Left forelimb (tissue), 1 donor: ENCODE measurements at places on chromosomes 7 and 10.

DNA sequence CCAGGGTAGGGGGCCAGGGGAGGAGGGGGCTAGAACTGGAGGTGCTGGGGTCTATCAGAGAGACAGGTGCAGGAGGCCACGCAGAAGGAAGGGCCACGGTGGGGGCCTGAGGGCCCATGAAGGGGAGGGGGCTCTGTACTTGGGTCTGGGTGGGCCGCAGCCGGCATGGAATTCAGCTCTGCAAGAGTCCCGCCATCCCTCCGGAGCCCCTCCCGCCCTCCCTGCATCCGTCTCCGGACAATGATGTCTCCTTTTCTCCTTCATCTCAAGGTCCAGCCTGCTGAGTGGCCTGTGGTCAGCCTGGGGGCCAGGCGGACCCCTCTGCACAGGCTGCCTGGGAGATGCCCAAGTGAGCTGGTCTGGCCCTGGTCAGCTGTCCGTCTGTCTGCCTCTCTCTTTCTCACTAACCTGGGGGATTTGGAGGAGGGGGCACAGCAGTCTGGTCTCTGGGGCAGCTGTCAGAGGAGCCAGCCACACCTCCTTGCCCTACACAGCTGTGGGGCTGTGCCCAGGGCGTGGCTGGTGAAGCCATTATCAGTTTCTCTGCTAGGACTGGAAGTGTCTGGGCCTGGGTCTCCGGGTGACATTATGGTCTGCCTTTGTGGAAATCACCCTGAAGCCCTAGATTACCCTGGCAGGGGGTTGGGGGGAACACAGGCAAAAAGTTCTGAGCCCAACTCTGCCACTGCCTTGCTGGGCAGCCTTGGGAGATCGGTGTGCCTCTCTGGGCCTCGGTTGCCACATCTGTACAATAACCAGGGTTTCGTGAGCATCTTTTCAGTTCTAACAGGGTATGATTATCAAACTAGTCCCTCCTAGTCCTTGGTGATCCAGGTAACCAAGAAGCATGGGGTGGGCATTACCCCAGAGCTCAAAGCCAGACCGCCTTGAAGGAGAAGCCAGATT lies 19.0 kb upstream of the HSPB1 start:
- no peak for DNase-seq

DNA sequence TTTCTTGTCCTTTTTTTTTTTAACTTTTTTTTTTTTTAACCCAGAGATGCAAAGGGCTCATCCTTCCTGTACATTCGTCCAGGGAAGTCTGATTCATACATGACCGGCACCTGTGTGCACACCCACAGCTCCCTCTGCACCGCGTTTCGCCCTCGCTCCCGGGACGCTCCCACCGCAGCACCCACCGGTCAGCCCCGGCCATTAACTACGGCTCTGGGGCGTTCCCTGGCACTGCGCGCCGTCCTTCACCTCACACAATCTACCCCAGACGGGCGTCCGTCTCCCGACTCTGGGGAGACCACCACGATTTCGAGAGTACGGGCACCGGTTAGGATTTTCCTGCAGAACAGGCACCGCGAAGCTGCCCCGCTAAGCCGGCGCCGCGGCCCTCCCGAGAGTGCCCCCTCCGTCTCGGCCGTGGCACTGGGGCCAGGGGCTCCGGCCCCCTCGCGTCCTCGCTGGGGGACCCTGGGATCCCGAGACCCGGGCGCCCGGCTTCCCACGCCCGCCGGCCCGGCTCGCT lies 452 bp downstream of the ATE1 start:
- peak; percentile 75 for DNase-seq

GRCh38 chr7:113636727-113637421 lies 281.9 kb downstream of the PPP1R3A start:
- no peak for DNase-seq

DNA sequence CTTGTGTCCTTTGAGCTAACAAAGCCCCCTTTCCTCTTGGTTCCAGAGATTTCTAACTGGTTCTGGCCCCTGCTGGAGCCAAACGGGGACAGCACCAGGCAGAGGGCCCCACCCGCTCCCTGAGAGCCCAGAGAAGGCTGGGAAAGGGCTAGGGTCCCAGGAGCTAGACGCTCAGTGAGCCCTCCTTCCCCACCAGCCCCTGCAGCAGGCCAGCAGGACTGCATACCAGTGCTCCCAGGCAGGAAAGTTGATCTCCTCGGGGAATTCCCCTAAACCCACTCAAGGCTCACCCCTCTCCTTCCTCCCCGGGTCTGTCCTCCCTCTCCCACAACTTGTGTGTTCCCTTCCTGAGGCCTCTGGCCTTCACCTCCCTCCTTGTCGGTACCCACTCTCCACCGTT lies 47.7 kb downstream of the PAX2 start:
- no peak for DNase-seq

DNA sequence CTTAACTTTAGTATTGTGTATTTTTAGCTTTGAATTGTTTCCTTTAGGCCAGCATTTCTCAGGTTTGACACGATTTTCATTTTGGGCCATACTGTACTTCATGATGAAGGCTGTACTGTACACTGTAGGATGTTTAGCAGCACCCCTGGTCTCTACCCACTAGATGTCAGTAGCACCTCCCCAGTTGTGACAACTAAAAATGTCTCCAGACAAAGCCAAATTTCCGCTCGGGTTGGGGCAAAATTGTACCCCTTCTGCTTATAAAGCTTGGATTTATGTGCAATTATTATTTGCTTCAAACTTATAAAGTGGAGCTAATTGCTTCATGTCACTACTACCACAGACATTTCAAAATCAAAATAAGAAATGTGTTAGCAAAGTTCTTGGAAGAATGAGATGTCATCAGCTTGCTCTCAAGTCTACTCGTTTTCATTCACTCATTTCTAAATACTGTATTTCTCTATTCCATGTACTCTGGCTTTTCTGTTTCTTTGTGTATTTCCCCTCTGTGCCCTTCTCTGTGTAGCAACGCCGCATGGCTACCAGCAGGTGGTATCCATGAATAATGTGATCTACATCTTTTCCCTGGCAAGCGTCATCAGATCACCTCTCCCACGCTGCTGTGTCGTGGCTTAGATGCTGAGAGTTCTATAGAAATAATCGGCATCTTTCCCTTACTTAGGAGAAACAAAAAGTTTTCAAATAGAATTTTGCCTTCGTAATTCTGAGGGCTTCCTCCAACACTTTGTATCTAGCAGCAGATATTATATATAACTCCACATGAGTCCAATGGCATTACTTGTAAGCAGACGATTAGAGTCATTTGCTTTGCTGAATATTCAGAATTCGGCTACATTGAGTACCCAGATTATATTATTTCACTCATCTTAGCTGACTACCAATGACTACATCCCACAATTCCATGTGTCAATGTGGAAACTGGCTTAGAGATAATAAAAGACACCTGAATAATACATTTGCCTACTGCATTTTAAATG lies 47.8 kb upstream of the CALCR start:
- DNase-seq = no peak

DNA sequence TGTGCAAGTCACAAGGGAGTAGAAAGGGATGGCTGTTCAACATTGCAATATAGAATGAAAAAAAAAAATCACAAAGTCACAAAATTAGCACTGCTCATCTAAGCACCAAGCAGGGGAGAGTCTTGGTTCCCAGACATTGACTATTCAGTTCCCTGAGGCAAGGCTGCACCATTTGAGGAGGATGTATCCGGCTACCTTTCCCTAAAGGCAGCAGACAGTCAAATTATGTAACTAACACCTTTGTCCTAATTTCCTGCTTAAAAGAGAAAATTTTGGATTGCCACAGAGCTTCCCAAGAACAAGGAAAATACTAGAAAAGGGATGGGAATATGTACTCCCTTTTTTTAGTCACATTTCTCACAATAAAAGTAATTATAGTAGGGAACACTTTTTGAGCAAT lies 148.1 kb downstream of the PCLO start:
- no peak for DNase-seq

DNA sequence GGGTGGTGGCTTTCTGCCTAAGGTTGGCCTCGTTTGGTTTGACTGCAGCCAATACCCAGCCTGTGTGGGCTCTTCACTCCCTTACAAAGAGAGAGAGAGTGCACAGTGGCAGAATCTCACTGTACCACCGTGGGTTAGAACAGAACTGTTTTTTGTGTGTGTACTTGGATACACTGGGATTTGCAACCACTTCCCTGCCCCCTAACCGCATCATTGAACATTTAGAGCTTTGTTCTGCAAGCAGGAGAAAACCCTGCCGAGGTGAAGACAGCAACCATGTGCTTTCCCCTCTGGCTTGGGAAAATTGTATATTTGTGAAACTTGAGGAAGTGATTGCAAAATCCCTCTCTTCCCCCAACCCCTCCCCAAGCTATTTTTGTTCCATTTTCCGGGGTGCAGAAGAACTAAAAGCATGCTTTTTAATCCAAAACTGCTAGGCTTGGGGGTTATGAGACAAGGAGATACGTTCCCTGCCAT lies 201.2 kb downstream of the TCF7L2 start:
- no peak for DNase-seq

DNA sequence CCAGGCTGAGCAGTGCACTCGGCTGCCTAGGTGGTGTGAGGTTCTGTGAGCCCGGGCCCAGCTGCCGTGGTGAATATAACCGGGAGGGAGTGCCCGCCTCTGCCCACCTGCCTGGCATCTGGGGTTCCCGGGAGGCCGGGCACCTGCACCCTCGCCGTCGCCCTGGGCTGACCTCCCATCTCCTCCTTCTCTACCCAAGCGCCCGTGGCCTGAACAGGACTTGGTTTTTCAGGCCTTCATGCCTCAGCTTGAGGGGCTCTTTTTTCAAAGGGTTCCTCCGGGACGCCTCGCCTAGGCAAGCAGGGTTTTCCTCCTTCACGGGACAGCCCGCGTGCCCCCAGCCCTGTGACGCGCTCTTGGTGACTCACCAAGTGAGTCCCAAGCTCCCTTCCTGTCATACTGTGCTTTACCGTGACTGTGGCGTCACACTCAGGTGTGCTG lies 9.9 kb downstream of the INPP5A start:
- no peak for DNase-seq

DNA sequence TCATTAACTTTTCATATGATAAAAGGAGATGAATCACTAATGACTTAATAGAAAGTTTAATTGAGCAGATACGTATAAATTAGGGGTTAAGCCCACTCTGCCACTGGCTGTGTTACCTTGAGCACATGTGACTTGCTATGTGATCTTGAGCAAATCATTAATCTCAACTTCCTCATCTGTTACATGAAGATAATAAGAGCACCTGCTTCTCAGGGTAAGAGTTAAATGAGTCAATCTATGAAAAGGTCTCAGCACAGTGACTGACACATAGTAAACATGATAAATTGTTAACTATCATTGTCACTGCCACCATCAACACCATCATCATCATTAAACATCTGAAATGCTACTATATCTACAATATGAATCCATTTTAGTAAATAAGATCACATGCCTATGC lies 110.8 kb downstream of the TPK1 start:
- DNase-seq = no peak

DNA sequence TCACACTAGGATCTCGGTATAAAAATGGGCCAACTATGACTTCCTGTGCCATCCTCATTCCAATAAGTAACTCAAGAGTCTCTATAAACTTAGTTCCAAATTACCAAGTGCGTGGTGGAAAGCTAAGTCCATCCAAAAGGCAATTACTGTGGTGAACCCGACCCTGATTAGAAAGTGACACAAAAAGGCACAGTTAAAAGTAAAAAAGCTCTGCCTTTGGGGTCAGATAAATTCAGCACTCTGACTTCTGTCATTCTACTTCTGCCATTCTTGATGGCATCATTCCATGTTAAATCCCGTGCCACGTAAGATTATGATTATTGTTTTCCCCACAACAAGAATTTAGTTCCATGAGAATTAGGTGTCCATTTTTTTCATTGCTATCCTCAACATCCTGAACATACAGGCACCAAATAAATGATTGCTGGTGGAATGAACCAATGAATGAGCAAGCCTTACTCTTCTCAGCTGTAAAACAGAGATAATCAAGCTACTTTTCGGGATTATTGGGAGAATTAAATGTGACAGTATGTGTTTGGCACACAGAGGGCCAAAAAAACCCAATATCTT lies 877 bp downstream of the NCOA4 start:
- DNase-seq = no peak

DNA sequence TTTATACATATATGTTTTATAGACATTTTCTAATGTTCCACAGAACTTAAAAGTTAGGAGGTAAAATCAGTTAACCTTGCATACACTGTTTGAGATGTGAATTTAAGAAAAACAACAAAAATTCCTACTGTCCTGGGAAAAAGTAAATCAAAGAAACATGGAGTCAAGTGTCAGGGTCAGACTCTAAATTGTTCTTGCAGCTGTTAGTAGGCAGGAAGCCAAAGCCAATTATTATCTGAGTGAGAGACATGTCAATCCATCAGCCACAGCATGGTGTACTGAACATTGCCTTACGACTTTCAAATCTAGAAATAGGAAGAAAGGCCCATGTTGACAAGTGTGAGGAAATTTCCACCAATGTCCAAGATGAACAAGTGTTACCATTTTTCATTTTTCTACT lies 461.2 kb upstream of the MBL2 start:
- no peak for DNase-seq

DNA sequence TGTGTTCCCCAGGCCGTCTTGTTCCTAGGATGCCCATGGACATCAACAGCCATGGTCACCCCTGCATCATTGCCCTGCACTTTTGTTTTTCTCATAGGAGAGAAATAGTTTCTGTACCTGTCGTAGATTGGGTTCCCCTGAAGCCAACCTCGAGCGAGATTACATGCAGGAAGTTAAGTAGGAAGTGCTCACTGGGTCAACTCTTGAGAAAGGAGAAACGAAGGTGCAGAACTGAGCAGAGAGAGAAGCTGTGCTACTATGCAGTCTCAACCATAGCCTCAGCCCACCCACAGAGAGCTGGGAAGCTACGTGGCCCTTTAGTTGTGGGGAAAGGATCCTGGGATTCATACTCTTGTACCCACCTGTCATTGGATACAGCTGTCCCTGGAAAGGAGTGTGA lies 165.2 kb downstream of the HERPUD2 start:
- no peak for DNase-seq

GRCh38 chr7:92590711-92591310 lies 621 bp upstream of the FAM133B start:
- no peak for DNase-seq

GRCh38 chr10:70478191-70479164 lies at the start of gene PALD1:
TSS of gene PALD1 (plus strand) at chr10:70478767. CDS start at chr10:70525952, 47,185 bp downstream.
- peak; percentile 89 for DNase-seq

DNA sequence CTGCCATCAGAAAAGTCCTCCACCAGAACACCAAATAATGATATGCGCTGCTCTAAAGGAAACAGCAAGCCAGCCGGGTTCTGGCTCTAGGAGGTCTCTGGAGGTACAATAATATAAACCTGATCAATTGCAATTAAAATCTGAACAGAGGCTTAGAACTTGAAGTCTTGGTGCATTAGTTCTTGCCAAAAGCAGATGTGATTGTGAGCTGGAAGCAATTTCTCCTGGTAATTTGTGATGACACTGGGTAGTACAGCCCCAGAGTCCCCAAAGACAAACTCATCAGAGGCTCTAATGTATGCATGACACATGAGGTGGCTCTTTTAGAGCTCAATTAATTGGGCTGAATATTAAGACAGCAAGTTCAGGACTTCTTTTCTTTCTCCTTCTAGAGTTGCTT lies 3.3 kb downstream of the ETV1 start:
- DNase-seq = no peak
